ENCODE measurements at places on chromosomes 1 and 21.

DNA sequence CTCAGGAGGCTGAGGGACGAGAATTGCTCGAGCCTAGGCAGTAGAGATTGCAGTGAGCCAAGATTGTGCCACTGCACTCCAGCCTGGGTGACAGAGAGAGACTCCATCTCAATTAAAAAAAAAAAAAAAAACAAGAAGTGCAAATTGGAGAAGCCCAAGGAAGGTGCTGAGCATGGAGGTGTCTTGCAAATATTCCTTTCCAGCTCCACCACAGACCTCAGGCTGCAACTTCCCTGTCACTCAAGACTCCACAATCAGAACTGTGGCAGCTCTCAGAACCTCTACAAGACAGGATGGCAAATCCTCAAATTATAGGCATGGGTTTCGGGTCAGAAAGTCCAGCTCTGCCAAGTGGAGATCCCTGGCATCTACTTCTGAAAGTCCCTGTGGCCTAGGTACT lies 104.4 kb upstream of the TIAM1 start:
- no peak for DNase-seq

DNA sequence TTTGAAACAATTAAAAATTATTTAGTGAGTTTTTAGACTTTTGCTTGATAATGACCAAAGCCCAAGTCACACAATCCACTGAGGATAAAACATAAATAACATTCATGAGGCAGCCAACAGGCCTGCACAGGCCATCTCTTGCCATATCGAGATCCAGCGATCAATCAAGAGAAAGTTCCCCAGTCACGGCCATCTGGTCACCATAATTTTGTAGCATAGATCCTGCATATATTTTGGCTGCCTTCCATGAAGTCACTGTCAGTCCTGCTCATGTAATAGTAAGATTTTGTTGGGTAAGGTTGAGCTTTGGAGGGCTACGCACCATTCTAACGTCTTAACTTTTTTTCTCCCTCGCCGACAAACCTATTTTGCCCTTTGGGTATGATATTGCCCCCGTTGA lies 17.5 kb downstream of the KPNA6 start:
- no peak for DNase-seq

DNA sequence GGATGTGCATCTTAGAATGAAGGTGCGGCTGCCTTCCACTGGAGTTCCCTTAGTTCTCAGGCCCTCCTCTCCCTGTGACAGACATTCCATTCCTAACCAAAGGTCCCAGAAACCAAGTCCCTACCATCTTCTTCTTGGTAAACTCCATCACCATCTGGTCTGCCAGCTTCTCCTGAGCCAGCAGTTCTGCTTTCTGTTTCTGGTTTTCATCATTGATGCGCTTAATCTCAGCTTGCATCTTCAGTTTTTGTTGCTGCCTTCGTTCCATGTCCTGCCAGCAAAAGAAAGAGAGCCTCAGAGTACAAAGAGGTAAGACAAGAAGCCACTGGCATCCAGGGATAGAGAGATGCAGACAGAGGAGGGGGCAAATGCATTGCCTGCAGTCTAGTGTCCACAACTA lies 18.0 kb upstream of the VSIG8 start:
- no peak for DNase-seq

- peak; percentile 83 for DNase-seq
These were observed 5.5 kb downstream of the SMPDL3B start for GRCh38 chr1:27940297-27940696.

DNA sequence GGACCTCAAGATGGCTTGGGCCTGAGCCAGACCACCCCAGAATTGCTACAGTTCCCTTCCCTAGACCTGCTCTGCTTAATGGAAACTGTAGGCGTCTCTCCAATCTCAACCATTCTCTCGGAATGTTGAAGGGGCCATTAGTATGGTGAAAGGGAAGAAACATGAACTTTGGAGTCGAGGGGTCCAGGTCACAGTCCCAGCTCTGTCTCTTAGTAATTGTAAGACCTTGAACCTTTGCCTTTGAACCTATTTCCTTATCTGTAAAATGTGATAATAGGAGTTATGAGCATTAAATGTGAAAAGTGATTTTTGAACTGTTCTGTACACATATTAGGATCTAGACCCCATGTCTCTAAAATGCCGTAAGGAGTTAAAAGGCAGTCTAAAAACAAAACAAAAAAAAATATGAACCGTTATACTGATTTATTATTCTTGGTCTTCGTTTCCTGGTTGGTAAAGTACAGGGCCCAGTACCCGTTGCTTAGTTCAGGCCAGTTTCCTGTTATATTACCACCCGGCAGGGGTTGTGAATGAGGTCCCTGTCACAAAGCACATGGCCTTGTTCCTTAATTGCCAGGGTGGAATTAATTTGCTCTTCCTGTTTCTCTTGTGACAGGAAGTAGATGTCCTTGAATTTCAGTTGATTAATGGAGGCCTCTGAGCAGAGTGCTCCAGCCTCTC lies 42.3 kb downstream of the TCEANC2 start:
- DNase-seq: no peak

GRCh38 chr1:8218351-8219092 lies 99.4 kb upstream of the SLC45A1 start:
- DNase-seq: no peak

- no peak for DNase-seq
These were observed 129.0 kb upstream of the TMPRSS2 start for GRCh38 chr21:41636636-41637630.

DNA sequence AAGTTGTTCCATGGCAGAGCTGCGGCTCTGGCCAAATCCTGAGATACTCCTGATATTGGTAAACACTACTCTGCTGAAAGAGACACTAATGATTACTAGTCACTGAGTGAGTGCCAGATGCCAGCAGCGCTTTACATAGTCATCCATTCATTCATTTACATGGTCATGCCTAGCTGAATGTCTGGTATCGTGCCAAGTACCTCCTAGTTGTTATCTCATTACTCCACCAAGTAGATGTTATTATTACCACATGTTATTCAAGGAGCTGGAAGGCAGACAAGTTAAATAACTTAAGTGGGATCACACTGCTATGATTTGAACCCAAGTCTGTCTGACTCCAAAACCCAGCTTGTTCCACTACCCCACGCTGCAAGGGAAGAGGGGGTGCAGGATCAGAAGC lies 4.7 kb downstream of the OLFML2B start:
- DNase-seq: no peak

- DNase-seq: peak; percentile 29
These were observed 623 bp downstream of the PTPRF start for GRCh38 chr1:43531107-43531905.

DNA sequence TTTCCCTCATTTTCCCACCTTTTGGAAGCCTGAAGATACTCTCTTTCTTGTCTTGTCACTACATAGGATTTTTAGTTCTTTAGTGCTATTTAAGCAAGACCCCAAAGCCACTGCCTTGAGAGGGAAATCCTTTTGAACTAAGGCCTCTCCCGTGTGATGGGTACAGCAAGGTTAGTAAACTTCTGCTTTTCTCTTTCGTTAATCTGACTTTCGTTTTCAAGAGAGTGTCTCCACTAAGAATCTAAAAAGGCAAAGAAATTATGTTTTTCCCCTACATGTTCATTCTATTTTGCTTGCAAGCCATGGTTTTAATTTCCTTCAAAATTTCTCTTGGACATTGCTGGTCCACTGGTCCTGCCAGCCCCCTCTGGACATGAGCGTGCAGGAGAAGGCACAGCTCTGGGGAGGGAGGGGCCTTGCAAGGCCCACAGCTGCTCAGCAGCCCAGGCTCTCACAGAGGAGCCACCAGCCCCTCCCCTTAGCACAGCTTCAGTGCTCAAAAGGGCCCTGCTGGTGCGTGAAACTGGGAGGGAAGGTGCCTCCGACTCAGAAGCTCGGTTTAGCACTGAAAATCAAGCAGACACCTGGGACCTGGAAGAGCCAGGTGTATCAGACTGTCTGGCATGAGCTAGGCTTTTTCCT lies 210.9 kb upstream of the GALNT2 start:
- peak; percentile 7 for DNase-seq

- no peak for DNase-seq
These were observed 2.8 kb upstream of the HAPLN2 start for GRCh38 chr1:156616463-156616862.

GRCh38 chr1:42593486-42594100 lies 64.6 kb upstream of the PPIH start:
- no peak for DNase-seq

DNA sequence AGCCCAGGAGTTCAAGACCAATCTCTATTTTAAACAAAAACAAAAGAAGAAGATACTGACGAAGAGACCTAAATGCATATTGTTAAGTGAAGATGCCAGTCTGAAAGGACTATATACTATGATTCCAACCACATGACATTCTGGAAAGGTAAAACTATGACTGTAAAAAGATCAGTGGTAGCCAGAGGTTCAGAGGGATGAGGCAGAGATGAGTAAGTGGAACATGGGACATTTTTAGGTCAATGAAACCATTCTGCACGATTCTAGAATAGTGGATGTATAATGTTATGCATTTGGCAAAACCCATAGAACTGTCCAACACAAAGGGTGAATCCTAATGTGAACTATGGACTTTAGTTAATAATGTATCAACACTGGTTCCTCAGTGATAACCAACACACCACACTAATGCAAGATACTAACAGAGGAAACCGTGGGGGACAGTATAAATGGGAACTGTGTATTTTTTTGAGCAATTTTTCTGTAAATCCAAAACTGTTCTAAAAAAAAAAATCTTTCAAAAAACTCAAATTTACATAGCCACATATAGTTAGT lies 8.2 kb downstream of the RC3H1 start:
- no peak for DNase-seq

DNA sequence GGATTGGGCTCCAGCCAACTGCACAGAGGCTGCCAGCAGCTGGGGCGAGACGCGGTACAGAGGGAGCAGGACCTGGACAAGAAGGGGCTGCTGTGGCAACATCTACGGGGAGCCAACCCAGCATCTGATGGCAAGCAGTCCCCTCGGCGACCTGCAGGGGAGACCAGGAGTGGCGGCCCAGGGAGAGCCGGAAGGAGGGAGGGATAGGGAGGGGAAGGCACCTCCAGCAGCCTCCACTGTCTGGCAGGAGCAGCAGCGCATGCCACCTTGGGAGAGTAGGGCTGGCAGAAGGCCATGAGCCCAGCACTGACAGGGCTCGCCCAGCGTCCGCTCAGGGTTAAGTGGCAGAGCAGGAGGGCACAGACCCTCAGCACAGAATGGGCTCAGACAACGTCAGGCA lies 17.3 kb downstream of the CHD5 start:
- DNase-seq: no peak

DNA sequence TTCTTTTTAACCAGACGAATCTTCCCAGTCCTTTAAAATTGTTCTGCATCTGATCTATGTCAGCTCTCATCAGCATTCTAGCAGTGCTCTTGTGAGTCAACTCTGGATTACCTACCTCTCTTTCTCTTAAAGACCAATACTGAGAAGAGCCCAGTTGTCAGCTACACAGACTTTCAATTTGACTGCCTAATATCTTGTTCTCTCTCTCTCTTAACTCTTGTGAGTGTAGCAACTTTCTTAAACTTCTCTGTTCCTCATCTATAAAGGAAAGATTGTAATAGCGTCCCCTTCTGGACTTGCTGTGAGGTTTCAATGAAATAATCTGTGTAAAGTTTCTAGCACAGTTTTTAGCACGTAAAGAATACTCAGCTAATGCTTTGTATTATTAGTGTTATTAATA lies 499.3 kb upstream of the ADAMTS5 start:
- no peak for DNase-seq

DNA sequence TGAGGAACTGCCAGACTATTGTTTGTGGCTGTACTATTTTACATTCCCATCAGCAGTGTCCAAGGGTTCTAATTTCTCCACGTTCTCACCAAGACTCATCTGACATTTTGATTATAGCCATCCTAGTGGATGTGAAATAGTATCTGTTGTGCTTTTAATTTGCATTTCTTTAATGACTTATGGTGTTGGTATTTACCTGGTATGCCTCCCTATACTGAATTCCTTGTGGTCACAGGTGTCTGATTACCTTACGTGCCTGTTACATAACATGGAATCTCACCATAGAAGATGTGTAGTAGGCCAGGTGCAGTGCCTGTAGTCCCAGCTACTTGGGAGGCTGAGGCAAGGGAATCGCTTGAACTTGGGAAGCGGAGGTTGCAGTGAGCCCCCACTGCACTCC lies 13.5 kb downstream of the ZYG11A start:
- no peak for DNase-seq

GRCh38 chr1:43405219-43405875 lies 15.6 kb downstream of the SZT2 start:
- no peak for DNase-seq

- DNase-seq: no peak
These were observed 17.4 kb downstream of the KCNA10 start for GRCh38 chr1:110501488-110502132.

- DNase-seq: no peak
These were observed 26.2 kb downstream of the MROH7 start for GRCh38 chr1:54667797-54668196.

DNA sequence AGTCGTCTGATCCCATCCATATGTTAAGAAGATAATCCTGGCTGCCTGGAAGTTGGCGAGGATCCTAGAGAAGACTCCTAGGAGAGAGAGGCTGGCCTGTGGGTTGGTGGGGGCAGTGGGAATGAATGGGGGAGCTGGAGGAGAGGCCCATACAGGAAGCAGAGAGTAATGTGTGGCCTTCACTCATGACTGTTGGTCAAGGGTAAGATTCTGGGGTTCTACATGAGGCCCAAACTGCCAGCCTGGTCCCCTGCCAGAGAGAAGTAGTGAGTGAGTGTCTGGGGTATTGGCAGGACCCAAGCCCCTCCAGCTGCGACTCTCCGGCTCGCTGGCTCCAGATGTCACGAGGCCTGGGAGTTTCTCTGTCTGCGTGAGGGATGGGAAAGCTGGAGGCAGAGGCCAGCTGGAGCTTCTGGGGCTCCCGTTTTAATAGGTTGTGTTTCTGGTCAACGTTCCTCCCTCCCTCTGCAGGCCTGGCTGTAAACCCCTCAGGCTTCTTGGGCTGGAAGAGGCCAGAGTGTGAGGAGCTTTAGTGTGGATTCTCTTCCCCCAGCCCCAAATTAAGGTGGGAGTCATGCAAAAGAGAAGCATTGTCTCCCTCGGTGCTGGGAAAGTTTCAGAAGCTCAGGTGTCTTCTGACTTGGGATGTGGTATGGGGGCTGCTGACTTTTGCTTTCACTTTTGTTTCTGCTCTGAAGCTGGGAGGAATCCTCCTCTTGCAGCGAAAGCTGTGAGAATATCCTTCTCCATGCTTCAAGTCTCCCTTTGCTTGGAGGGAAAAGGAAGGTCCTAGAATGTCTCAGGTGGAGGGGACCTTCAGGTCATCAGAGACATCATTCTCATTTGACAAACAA lies 2.6 kb downstream of the TMEM51 start:
- no peak for DNase-seq

All from stimulated activated CD4-positive, alpha-beta T cell treated with anti-CD3 and anti-CD28 coated beads, Interleukin-15, amount 100 ng/mL, for 24 hours (primary cell).